ENCODE measurements at places on chromosomes 7 and 10. TPM values are rescaled to one million over a fixed set of nuclear protein-coding genes. Genes with fewer than 3 reads are reported as not detected.

Gene PVRIG
- not detected for total RNA-seq

Gene STAM
- 55.3 TPM for total RNA-seq

Gene GTF2IRD2
- total RNA-seq = 11.4 TPM

Gene SLC26A4
- total RNA-seq = 0.99 TPM

Gene STAG3
- 2.3 TPM for total RNA-seq

Gene CLDN3
- not detected for total RNA-seq

Gene PGAM2
- total RNA-seq = 3.5 TPM

Gene COL1A2
- 2,300 TPM for total RNA-seq

Gene IQCE
- total RNA-seq = 23.9 TPM

Gene EGR2
- 3.9 TPM for total RNA-seq

Gene ZNF518A
- total RNA-seq = 38.2 TPM

Gene MALRD1
- total RNA-seq = 5.1 TPM

Gene VPS26A
- 32.0 TPM for total RNA-seq

Gene ITPRID1
- total RNA-seq = 0.11 TPM

Gene UPK3B
- 0.89 TPM for total RNA-seq

Gene FAM221A
- total RNA-seq = 21.6 TPM

Gene ZEB1
- total RNA-seq = 113 TPM

Gene CPXM2
- total RNA-seq = 12.7 TPM

Gene CCNJ
- total RNA-seq = 8.2 TPM

Gene PHYHIPL
- total RNA-seq = 98.9 TPM

Gene SLIT1
- 37.1 TPM for total RNA-seq

Gene NODAL
- total RNA-seq = 2.2 TPM

Gene POP7
- total RNA-seq = 45.2 TPM

Data from spinal cord (tissue), 10 donors.